ENCODE measurements at places on chromosomes 2 and 18.
A peak's percentile ranks its signal among the peaks of the same experiment; 100 is the strongest.

DNA sequence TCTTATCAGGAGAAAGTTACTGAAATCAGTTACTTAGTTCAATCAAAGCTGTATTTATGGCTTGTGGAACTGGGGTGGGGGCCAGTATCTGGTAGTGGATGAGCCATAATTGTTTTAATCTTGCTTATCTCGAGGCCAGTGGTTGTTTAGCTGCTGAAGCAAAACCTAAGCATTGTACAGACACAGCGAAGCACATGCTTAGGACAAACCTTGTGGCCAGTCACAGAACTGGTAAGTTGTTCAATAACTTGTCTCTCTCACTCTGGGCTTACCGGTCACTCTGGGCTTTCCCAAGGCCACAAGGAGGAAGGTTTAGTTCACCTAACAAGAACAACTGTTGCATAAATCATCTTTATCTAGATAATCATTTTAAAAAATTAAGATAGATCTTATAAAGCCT lies 296.6 kb upstream of the NETO1 start:
- no peak for DNase-seq

DNA sequence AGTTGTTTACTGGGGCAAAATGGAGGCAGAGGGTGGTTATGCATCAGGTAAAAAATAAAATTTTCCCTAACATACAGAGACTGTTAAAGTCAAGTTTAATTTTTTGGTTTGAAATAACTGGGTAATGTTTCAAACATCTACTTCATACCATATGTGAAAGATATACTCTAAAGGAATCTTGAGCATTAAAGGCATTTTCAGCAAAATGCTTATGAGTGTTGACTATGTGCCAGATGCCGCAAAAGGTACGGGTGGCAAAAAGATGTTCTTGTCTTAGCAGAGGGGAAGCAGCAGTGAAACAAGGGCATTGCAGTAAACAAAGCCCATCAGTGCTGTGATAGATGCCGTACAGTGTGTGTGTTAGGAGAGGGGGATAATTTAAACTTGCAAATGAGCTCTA lies 263.1 kb upstream of the ID2 start:
- DNase-seq, result peak; percentile 10

- no peak for DNase-seq
Measured at GRCh38 chr2:150872756-150873395, 385.4 kb upstream of the RND3 start.

DNA sequence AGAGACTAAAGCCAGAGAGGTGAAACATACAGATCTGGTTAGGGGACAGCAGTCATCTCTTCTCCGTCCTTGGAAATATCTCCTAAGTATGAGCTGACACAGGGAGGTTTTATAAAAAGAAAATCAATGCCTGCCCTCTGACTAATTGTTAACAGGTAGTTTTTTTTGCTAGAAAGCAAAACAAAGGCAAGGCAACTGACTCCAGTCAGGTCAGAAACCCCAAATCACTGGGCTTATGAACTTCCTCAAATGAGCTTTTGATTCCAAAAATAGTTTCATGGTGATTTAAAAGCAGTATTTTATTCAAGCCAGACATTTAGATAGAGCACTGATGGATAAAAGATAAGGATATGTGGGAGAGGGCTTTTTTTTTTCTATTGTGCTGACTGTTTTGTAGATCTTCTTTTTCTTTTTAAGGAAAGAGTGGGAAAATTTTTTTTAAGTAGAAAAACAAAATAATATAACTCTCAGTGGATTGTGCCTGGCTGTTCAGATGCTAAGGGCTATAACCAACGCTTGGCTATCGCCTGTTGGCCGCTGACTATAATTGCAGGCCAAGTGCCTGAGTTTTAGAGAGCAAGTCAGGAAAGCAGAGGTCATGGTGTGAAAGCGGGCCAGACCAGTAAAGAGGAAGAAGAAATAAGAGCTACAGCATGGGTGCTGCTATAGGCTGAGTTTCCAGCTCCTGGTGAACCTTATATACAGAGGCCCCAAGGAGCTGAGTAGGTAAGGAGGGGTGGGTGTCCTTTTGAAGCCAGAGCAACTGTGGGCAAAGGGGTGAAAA lies 44.9 kb downstream of the MRPL35 start:
- DNase-seq, result no peak

GRCh38 chr2:162265666-162266459 lies 22.6 kb upstream of the FAP start:
- no peak for DNase-seq

- no peak for DNase-seq
Measured at GRCh38 chr18:9673296-9674251, 34.5 kb upstream of the RAB31 start.

GRCh38 chr2:45379399-45380087 lies 231.5 kb downstream of the SRBD1 start:
- DNase-seq, result no peak

GRCh38 chr2:33384599-33384961 lies 91.9 kb upstream of the RASGRP3 start:
- no peak for DNase-seq

DNA sequence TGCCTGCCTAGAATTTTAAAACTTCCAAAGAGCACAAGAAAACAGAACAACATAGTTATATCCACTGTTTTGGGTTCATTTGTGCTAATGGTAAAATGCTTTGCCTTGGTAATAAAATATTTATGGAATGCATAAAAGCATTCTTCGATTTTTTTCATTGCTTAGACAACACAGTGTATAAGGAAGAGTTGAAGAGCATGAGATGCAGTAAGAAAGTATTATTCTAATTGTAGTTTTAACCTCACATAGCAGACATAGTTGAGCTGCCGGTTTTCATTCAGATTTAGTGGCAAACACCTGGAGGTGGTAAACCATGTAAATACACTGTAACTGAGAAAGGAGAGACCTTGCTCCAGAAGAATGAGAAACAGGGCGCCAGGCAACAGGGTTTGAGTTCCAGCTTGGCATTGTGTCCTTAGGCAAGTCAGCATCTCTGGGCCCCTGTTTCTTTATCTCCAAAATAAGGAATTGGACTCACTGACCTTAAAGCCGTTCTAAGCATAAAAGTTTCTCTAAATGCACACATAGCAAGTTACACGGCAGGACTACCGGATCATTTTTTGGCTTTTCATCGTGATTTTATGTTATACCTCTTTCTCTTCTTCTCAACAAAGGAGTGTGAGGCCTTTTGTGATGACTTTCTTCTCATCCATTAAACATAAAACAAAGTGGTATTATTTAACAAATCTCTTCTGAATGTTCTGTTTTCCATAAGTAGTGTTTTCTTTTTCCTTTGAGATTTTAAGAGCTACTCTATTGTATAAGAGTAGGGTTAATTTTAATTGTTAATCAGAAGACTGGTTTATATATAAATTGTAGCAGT lies 7.9 kb downstream of the UGP2 start:
- no peak for DNase-seq

DNA sequence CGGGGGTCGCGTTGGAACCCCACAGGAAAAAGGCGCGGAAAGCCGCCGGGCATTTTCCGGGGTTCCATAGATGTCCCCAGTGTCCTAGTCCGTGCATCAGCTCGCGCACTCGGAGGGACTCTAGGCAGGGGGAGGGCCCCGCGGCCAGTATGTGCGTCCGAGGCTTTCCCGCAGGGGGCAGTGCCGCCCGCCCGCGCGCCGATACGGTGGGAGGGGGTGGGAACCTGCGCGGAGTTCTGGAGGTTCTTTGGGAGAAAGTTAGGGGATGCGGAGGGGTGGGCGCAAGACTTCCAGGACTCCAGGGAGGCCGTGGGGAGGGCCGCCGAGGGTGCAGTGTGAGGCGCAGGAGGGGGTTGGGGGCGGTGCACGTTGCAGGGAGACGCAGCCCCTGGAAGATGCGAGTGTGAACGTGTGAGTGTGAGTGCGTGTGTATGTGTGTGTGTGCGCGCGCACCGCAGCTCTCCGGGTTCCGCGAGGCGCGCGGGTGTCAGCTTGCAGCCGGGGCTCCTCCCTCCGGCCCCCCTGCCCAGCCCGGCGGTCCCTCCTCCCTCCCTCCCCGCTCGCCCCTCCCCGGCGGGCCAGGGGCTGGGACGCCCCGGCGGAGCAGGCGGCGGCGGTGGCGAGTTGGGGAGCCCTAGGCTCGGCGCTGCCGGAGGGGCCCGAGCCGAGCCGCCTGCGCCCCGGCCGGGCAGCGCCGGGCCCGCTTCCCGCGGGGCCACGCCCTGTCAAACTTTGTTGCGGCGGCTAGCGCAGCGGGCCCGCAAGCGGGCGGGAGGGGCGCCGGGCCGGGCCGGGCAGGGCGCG lies at the start of gene TCF7L1:
Gene TCF7L1, plus strand, starts transcription at position 559 of the 804 bp plus-strand sequence. CDS start 293 bp downstream, outside the sequence.
- peak; percentile 71 for DNase-seq

GRCh38 chr2:86788165-86788564 lies 2.5 kb downstream of the CD8A start:
- DNase-seq, result no peak

DNA sequence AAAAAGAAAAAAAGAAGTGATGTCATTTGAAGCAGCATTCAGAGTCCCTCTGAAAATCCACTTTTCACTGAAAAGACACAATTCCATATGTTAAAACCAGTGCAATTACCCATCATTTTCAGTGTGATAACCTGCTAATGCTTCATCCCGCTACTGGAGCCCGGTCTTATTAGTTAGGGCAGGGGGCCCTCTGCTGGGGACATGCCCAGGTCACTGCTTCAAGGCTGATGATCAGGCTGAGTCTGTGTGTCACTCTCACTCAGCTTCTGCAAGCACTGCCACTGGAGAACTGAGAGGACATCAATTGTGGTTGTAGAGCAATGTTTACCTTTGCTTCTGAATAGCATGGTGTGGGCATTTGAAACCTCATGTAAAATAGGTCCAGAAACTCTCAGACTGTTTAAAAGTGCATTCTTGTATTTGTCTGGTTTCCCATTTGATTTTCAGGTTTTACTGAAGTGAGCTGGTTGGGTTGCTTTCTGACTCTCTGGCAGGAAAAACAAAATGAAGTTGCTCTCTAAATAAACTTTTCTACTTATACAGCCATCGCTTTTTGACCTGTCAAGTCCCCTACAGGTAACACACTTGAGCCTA lies 49.2 kb upstream of the NXPH2 start:
- DNase-seq, result no peak

DNA sequence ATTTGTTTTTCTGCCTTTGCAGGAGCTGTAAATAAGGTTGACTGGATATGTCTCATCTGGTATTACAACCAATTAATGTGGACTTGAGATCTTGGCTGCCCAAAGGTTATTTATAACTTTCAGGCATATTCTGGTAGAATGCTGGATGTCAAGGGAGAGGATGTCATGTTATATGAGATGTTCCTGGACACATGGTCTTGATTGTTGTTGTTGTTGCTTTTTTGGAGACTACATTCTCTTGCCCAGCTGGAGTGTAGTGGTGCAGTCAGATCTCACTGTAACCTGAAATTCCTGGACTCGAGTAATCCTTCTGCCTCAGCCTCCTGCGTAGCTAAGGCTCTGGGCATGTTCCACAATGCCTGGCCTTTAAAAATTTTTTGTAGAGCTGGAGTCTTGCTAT lies 83.3 kb downstream of the LCLAT1 start:
- DNase-seq, result no peak

All from skeletal muscle cell (primary cell).